AG09319 (cell line): ENCODE measurements at places on chromosomes 16 and 17.

DNA sequence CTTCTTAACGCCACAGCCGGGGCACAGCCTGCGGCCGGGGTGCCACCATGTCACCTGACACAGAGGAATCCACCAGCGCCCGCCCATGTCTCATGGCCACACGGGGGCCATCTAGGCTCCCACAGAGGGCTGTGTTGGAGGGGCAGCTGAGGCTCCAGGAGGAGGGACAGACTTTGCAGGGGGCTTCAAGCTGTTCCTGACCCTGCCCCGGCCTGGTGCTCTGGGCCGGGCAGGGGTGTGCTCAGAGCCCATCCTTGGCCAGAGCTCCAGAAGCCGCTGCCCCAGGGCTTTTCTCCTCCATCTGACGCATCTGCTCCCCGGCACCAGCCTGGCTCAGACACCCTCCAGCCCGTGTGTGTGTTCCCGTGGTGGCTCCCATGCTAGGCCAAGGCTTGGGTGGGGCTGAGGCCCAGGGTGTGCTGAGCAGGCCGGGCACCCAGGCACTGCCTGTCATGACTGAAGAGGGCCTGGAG, 7.8 kb upstream of the SLC38A10 start:
- DNase-seq = no peak

GRCh38 chr17:48307814-48308411, 122.1 kb downstream of the SKAP1 start:
- DNase-seq = peak; percentile 0

DNA sequence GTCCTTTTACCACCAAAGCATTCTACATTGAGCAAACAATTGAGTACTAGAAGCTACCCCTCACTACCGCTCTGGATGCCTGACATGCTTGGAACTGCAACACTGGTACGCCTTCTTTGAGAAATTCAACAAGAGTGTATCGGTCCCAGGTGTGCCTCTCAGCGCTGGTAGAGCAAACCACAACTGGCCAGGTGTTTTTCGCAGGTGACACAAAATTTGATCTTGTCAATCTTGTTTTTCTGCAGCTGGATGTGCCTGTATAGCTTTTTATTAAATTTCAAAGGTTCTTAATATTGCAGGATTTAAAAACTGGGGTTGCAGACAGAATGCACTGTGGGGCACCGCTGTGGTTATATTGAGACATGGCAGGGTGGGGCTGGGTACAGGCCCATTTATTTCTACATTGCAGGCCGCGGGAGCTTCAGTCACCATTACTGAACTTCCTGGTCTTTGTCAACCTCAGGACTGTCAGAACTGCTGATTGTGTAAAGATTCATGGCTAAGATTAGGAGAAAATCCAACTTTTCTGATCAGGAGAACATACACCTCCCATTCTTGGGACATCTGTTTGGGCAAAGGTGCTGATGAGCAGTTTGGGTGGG, 4.5 kb upstream of the SNX20 start:
- no peak for DNase-seq

- DNase-seq = no peak
Measured at GRCh38 chr16:52068447-52069074, 478.4 kb downstream of the TOX3 start.

DNA sequence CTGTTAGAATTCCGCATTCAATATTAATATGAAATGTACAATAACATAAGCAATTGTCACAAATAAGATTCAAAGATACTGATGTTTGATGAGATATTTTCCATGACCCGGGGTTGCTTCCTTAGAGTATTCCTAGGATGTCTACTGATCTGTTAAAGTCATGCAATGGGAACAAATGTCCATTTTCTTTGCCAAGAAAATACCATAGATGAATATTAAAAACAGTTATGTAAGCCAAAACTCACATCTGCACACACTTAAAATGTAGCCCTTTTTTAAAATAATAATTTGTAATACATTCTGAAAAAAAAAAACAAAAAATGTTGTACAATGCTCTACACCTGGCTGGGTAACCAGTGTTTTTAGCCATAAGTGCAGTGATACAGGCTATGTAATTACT, 259.4 kb upstream of the AXIN2 start:
- DNase-seq = no peak
